ENCODE measurements at places on chromosomes 2 and 18.

DNA sequence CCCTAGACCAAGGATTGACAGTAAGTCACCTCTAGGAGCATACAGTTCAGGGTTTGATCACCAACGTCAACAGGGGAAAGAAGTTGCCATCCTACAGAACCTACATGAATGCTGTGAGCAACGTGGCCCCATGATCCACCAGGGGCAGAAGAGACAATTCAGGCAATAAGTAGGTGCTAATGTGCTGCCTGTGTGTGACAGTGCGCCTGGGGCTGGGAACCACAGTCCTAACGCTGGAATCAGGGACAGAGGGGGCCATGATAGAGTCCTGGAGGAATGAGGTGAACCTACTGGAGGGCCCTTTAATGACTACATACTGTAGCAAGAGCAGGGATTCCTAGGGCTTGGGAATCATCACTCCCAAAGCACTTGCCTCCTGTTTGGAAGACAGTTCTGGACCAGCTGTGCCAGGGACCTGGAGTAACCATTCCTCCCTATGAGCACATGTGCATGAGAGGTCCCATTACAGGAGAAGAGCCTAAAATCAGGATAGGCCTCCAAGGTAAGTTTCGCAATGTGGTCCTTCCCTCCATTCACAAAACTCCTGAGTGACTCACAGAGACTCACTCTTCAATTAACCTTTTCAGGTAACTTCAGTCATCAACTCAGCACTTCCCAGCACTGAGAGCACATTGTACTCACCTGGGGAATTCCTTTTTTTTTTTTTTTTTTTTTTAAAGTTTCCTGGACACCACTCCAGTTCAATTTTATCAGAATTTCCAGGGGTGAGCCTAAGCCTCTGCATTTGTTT, 214.0 kb downstream of the TMEM163 start:
- DNase-seq = no peak

- no peak for DNase-seq
Measured at GRCh38 chr2:225765820-225766219, 366.3 kb downstream of the NYAP2 start.

- no peak for DNase-seq
Measured at GRCh38 chr18:11653521-11653920, 35.5 kb upstream of the GNAL start.

GRCh38 chr18:34901299-34901698, 139.9 kb upstream of the MAPRE2 start:
- no peak for DNase-seq

DNA sequence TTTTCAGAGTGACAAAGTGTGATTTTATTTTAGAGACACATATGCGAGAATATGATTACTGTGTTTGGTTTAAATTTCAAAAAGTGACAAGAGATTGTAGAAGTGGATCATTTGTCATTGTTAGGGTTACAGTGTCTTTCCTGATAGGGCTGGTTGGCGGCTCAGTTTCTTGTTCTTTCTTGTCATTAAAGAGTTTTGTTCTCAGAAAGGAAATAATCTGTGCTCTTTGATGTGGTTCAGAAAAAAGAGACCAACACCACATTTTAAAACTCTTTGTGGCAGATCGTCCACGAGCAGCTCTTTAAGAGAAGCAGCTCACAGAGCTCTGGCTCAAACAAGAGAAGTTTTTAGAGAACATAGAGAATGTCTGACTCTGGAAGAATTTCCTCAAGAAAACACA, 45.6 kb upstream of the ZNF532 start:
- no peak for DNase-seq
